ENCODE measurements at places on chromosomes 3 and 15.
A peak's percentile ranks its signal among the peaks of the same experiment; 100 is the strongest.

GRCh38 chr15:28191832-28192231, 92.7 kb upstream of the OCA2 start:
- peak; percentile 51 for DNase-seq

- no peak for DNase-seq
These were observed 22.3 kb downstream of the KCNAB1 start for GRCh38 chr3:156142702-156143101.

DNA sequence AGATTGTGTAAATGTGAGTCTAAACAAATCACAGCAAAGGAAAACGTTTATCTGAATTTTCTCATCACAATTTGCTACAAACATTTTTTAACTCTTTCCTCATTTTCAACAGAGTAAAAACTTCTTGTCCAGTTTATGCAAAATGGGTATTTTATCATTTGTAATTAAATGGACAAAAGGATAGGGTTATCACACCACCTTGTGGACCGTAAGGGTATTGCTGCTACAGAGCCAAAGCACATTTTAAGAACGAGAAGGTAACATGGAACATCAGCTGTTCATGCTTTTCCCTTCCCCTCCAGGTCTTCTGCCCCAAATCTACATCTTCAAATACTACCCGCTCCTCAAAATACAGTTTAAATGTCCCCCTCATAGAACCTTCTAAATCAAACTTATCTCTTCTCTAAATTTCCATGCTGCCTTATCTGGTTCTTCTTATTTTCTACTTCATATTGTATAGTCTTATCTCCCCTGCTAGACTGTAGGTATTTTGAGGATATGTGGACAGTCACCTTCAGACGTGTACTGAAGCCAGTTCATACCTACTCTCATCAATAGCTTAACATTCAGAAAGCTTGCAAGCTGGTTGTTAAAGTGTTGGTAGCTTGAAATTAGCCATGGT, 12.8 kb upstream of the SETMAR start:
- DNase-seq, result peak; percentile 32

- DNase-seq, result no peak
These were observed 117.3 kb upstream of the WNT5A start for GRCh38 chr3:55604402-55604801.

- DNase-seq, result no peak
These were observed 11.4 kb downstream of the PRR20G start for GRCh38 chr3:127276396-127276795.

- no peak for DNase-seq
These were observed 276.3 kb upstream of the ARRDC4 start for GRCh38 chr15:97684249-97684648.

GRCh38 chr3:66889750-66890494, 108.2 kb upstream of the KBTBD8 start:
- DNase-seq, result no peak

GRCh38 chr15:25892126-25892525, 29.0 kb upstream of the ATP10A start:
- DNase-seq, result no peak

Measured in NCI-H510A treated with DMSO at 0.1 percent for 48 hours (cell line).